Activated CD4-positive, CD25-positive, alpha-beta regulatory T cell (primary cell): ENCODE measurements at places on chromosomes 3 and 15.

DNA sequence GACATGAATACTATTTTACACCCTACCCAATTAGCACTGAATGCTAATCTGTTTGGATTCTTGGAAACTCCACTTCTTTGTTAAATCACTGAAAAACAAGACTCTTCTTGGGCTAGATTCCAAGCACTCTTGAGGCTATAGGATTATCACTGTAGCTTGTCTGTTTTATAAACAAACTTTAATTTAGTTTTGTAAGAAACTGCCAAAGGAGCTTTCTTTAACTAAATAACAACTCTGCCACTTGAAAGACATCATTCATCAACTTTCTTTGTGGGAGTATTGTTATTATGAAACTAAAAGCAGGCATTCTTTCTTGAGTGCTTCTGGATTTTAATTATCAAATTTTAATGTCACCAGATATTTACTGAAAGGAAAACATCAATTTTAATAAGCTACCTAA is 24.1 kb downstream of the CBLB start:
- DNase-seq = no peak

GRCh38 chr3:38645601-38646000 is 3.9 kb downstream of the SCN5A start:
- no peak for DNase-seq

DNA sequence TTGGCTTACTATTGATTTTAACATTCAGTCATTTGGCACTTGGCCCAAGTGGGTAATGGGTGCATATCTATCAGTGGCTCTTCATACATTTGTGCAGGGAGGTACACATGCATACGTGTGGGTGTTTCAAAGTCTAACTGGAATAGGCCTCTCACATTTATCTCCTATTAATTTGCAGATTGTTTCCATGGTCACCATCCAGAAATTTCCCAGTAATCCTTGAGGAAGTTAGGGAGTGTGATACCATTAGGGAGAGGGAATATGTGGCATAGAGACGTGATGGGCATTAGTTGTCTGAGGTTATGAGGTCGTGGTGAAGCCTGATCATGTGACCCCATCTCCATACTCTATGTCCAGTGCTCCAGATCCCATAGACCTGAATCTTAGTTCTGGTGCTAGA is 102.8 kb downstream of the LPP start:
- DNase-seq = no peak

DNA sequence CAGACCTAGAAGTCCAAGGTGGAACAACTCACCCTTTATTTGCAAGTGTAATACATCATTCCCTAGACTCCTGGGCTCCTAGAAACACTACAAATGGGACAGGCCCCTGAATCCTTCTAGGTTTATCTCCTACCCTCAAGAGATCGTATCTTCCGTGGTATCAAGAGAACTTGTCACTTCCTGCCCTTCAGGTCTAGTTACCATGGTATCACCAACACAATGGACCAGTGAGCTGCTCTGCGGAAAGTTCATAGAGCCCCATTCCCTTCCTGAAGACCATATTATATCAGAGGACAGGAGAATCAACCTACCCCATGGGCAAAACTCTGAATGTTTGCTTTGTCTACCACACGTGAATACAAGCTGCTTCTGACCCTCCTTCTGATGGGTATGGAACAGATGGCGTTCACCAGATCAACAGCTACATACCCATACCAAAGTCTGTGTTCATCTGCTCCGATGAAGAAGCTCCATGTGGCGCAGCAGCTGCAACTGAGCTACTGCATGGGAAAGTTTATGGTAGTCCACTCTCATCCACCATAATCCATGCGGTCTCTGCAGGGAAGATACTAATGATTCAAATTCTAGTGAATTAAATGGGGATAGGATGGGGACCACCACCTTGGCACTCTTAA is 84.6 kb upstream of the KLF13 start:
- DNase-seq = no peak

DNA sequence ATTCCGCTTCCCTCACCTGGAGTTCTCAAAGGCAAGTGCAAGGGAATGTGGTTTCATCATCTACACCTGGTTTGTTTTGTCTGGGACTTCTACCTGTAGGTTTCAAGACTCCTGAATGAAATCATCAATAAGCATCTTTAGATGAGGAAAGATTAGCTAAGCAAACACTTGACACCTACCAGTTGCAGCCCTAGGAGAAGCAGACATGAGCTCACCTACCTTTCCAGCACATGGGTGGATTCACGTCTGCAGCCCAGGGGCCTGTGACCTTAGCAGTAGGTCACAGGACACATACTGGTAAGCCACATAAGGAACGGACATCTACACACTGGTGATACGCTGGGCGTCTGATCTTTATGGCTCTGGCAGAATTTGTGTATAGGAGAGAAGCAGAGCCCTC is 26.7 kb downstream of the SLCO2A1 start:
- no peak for DNase-seq

DNA sequence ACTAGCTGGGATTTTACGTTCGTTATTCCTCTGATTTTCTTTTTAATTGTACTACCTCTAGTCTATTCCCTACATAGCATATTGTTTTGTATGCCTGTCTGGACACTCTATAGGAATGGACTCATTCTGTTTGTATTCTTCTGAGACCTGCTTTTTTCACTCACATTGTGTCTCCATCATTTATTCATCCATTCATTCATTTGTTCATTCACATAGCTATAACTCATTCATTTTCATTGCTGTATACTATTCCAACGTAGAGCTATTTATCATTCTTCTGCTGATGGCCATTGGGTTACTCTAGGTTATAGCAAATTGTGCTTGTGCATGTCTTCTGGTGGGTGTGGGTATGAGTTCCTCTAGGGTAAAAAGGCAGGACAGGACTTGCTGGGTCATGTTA is 74.0 kb upstream of the SLC6A6 start:
- no peak for DNase-seq

- no peak for DNase-seq
These were observed 188.4 kb downstream of the ABHD5 start for GRCh38 chr3:43879166-43879565.
